HS-5 (cell line): ENCODE measurements at places on chromosomes 5 and 9.

DNA sequence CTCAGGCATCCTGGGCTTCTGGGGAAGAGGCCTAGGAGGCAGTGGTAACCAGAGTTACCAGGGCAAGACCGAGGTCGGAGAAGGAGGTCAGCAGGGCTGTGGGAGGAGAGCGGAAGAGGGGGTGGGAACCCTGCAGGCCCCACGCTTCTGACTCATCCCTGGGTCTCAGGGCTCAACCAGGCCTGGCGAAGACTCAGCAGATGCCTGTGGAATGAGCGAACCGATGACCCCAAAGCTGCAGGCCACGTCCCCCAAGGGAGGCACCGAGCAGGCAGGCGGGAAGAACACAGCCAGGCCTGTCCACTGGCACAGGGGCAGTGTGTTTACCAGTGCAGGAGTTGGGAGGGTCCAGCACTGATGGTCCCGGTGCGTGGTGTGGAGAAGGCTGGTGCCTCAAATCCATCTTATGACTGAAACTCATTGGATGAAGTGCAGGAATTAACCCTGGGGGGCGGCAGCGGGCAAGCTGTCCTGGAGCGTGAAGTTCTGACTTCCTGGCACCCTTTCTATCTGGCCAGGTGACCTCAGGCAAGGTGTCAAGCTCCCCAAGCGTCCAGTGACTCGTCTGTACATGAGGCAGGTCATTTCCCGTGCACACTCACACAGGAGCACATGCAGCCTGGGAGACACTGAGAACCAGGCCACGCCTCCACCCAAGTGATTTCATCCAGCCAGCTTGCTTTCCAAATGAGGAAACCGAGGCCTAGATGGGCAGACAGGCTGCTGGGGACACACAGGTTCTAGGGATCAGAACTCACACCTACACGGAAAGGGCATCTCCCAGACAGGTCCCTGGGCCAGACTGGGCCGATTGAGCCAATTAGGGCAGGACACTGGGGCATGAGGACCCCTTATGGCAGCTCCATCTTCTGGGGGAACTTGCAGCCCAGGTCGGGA is 69.1 kb downstream of the ADAMTS2 start:
- peak; percentile 95 for DNase-seq

- no peak for DNase-seq
Measured at GRCh38 chr5:127872494-127872893, 169.3 kb downstream of the CCDC192 start.

GRCh38 chr5:78811866-78812265 is 163.3 kb upstream of the LHFPL2 start:
- no peak for DNase-seq

DNA sequence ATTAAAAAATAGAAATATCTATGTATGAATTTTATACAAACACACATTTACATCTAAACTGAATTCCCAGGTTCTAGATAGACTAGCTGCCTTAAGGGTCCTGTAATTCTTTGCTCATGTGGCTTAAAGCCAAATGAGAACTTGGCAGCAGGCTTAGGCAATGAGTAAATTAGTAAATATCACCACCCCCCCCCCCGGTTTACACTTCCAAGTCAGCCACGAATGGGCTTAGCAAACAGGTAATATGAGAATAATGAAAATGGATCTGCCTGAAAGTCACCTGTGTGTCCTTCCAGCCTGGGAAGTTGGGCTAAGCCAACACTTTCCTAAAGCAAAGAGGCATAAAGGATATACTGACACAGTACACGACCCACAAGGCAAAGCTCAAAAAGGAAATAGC is 108.6 kb downstream of the KLHL3 start:
- no peak for DNase-seq

DNA sequence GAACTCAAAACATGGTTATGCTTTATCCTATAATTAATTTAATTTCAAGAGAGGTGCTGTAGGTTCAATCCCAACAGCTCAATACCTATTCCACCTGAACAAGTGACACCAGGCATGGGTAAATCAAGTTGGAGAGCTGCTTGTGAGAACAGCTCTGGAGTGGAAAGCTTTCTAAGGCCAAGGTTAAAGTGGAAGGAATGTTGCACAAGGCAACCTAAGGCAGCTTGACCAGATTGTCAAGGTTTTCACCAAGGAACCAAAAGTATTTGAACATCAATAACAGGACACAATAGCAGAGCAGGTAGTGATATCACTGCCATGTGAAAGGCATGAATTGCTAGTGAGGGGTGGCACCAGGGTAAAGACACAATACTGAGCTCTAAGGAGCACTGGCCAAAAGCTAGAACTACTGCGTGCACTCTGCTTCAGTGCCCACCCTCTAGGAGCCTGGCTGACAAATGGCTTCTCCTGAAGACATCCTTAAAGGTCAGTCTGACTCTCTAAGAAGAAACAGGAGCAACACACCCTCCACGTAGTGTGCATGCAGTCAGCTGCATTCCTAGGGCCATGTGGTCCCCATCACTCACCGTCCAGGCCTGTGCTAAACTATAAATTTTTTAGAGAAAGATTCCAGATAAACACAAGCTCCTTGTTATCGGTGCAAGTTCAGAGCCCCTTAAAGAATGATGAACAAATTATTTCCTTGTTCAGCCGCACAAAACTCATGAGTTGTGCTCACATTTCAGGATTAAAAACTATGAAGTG is 677.7 kb upstream of the KLF4 start:
- no peak for DNase-seq

DNA sequence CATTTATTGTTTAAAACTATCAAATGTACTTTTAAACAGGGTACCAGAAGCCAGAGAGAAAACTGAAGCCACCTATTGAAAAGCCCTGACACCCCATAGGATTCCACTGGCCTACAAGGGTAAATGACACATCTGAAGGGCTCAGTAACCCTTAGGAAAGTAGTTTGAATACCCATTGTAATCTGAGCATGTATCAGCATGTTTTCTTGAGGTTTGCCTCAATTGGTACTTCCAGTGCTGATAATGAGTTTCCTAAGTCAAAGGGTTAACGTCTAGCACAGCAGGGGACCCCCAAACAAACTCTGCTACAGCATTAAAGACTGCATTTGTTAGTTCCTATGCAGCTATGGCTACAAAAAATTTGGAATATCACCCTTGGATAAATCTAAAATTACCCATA is 657.1 kb downstream of the NR2F1-AS1 start:
- DNase-seq: no peak

- no peak for DNase-seq
Measured at GRCh38 chr5:93915142-93915553, 173.7 kb upstream of the POU5F2 start.

DNA sequence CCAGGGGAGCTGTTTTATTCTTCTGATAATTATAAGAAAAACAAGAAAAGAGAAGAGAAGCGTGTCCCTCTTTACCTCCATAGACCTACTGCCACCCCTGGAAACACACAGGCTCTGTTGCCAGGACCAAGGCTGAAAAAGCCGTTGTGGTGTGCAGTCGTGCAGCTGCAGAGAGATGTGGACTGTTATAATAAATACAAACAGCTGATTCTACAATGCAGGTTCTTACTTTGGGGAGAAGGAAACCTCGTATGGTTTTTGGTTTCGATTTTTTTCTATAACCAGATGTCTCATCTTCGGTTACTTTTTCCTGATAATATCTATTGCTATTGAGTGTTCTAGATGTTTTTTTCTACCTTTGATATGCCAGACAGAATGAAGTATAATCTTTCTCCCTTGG is 28.1 kb downstream of the FYB1 start:
- DNase-seq: no peak

- DNase-seq: no peak
Measured at GRCh38 chr9:18333157-18333556, 140.8 kb upstream of the ADAMTSL1 start.

DNA sequence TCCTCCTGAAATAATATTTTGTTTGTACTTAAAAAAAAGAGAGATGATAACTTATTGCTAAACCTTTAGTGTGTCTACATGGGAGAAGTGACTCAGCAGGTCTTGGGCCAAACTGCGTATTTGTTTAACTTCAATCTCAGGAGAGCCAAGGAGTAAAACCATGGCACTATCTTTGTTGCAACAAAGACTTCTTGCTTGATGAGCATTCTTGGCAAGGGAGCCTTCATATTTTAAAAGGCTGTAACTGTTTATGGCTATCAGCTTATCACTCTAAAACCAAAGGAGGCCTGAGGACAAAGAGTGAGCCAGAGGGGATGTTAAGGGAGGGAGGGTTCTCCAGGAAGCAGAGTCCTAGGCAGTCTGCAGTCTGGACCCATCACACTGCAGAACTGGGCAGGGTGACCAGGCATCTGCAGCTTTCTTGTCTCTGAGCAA is 216.2 kb upstream of the S1PR3 start:
- DNase-seq: peak; percentile 74

- DNase-seq: no peak
Measured at GRCh38 chr9:109708451-109708945, 71.5 kb upstream of the PALM2AKAP2 start.

DNA sequence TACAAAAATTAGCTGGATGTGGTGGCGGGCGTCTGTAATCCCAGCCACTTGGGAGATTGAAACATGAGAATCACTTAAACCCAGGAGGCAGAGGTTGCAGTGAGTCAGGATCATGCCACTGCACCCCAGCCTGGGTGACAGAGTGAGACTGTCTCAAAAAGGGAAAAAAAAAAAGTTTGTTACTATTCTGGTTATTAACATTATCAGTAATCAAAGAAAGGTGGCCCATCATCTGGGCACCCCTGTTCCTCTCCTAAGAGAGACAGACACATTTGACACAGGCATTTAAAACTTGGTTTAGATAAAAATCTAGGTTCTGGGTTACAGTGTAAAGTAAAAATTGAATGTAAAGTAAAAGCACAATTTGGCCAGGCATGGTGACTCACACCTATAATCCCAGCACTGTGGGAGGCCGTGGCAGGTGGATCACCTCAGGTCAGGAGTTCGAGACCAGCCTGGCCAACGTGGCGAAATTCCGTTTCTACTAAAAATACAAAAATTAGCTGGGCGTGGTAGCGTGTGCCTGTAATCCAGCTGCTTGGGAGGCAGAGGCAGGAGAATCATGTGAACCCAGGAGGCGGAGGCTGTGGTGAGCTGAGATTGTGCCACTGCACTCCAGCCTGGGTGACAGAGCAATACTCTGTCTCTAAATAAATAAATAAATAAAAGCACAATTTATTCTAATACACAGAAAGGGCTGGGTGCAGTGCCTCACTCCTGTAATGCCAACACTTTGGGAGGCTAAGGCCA is 16.7 kb upstream of the PHYHD1 start:
- DNase-seq: no peak

- no peak for DNase-seq
Measured at GRCh38 chr5:147169901-147170300, 64.9 kb upstream of the STK32A start.

DNA sequence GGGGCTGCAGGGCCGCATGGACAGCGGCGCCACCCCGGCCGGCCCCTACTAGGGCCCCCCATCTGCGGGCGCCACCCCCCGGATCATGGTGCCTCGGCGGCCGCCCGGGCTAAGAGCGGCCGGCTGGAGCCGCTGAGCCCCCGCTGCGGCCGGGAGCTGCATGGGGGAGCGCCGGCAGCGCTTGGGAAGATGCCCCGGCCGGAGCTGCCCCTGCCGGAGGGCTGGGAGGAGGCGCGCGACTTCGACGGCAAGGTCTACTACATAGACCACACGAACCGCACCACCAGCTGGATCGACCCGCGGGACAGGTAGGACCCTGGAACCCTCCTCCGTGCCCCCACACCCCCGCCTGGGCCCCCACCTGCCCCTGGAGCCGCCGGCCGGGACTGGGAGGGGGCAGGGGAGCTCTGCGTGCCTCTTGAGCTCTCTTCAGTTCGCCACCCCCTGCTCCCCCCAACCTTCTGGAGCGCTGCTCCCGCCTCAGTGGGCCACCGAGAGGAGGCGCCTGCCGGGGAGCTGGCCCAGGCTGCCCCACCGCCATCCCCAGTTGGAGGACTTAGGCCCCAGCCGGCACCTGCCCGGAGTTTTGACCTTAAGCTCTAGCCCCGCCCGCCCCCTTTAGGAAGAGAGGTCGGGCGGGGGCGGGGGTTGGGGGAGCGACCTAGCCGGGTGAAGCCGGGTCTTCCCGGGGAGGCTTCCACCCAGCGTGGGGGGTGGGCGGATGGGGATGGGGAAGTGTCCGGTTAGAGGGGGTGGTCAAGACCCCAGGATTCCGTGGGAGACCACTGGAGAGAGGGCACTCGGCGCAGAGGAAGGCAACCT is 730 bp downstream of the WWC1 start:
- DNase-seq: no peak

GRCh38 chr9:94084314-94084713 is at the start of gene PTPDC1:
Gene PTPDC1, plus strand, starts transcription at chr9:94084464. Its CDS starts 67 bp downstream, at chr9:94084531.
- DNase-seq: no peak

DNA sequence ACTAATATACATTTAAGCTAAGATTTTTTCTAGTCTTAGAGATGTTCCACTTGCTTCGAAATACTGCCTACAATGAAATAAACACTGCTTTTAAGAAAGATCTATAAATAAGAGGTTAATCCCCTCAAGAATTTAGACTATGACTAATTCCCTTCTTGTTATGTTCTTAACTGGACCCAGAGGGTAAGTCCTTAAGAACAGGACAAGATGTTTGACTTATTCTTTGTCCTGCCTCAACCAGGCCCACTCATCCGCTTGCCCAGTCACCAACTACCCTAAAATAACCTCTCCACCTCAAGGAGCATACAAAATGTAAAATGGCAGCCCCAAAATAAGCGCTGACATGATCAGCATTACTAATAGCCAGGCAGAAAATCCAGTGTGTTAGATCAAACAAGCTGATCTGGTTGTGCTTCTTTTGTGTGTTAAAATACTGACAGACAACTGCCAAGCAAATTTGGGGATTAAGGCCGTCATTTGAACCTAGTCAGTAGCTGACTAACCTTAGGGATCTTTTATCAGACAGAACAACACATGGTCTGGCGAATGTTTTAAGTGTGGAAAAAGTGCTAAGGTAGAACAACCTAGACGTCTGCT is 93.7 kb upstream of the SMC5 start:
- no peak for DNase-seq

DNA sequence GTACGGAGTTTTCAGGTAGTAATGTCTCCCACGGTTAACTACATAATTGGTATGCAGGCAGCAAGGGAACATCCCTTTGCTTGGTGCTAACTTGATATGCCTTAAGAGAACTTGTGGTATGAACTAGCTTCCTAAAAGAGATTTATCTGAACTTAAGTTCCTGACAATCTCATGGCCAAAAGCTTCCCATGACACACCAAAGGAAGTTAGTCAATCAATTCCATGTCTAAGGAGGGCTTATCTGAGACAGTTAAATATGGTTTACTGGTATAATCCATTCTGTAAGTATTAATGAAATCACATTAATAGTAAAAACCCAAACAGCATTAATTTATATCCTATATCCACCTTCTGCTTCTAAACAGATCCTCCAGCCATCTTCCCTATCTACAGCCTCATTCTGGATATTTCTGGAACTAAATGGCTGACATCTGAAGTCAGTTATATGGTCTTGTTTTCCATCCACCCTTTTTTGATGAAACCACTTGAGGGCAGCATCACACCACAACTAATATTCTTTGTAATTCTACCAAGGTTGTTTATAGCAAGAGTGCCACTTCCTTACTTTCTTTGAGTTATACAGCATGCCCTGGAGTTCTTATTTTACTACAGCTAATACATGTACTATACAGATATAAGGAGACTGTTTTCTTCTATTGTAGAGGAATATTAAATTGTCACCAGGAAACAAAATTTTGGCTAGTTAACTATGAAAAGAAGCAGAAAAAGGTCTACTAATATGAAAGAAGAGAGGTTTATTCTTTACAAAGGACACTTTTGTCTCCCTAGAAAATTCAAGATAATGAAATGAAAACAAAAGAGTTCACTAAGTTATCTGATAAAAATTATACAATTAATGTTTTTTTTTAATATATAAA is 34.7 kb downstream of the SHOC1 start:
- peak; percentile 87 for DNase-seq
